ENCODE measurements at places on chromosomes 13 and 19.

- no peak for DNase-seq
These were observed 4.4 kb downstream of the ZNF793 start for GRCh38 chr19:37511186-37511585.

GRCh38 chr19:51044327-51044726 is 9.5 kb upstream of the KLK12 start:
- no peak for DNase-seq

GRCh38 chr19:7515645-7516151 is at the start of gene ZNF358:
Gene ZNF358, plus strand, starts transcription at chr19:7516103. Its CDS starts 3,140 bp downstream, at chr19:7519243.
- peak; percentile 8 for DNase-seq

GRCh38 chr19:35559281-35559659 is 4.2 kb downstream of the ATP4A start:
- DNase-seq, result no peak

DNA sequence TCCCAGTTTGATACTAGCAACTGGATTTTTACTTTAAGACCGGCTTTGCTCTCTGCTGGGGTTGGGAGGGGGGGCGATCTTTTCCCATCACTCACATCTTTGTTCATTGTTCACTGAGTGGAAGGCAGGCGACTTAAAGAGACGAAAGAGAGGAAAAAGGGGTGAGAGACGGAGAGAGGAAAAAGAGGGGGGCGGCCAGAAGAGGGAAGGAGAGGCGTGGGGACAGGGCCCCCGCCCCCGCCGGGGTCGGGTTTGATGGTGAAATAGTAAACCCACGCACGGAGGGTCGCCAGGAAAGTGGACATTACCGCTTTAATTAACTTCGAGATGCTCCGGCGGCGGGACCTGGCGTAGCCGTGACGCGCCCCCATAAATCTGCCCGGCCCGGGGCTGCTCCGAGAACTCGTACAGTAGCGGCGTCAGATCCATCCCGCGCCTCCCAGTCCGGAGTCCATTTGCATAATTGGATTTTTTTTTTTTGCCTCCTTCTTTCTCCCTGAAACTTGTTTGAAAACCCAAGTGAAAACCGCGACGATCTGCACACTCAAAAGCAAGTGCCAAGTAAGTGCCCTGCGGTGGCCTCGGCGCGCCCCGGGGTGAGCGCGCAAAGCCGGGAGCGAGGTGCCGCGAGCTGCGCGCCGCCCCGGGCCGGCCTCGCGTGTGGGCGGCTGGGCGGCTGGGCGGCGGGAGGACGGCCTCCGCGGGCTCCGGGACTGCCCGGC is 143.9 kb upstream of the ZNF536 start:
- DNase-seq, result no peak

DNA sequence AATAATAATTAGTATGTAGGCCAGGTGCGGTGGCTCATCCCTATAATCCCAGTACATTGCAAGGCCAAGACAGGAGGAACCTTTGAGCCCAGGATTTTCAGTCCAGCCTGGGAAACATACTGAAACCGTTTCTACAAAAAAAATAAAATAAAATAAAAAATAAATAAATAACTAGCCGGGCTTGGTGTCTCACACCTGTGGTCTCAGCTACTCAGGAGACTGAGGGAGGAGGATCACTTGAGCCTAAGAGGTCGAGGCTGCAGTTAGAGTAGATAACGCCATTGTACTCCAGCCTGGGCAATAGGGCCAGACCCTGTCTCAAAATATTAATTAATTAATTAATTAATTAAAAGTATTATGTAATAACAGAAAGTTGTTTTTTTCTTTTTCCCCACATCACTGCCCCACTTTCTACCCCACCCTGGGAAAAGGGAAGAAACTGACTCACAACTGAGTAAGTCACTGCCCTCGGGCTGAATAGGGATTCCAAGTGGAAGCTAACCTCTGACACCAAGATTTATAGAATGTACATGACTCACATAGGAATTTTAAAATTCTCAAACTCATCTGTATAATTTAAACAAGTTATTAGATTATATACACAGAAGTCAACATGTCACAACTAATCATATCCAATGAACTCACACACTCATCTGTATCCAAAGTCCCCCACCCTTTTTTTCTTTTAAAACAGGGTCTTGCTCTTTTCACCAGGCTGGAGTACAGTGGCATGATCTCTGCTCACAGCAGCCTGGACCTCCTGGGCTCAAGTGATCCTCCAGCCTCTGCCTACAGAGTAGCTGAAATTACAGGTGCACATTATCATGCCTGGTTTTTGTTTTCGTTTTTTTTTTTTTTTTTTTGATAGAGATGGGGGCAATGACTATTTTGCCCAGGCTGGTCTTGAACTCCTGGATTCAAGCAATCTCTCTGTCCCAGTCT is 12.5 kb downstream of the ZNF611 start:
- DNase-seq, result no peak

DNA sequence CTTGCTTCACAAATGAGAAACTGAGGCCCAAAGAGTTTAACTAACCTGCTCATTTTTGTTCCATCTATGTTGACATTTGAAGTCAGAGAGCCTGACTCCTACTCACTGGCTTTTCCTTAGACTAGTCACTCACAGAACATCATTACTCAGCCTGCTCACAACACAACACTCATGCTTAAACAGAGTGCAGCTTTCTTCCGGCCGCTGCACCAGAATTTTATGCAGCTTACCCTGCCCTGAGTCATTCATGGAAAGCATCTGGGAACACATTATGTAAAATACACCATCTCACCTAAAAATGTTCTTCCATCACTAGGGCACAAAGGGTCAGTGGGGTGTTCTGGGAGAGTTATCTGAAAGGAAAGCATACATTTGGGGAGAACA is 303.4 kb downstream of the SPRY2 start:
- DNase-seq, result no peak

DNA sequence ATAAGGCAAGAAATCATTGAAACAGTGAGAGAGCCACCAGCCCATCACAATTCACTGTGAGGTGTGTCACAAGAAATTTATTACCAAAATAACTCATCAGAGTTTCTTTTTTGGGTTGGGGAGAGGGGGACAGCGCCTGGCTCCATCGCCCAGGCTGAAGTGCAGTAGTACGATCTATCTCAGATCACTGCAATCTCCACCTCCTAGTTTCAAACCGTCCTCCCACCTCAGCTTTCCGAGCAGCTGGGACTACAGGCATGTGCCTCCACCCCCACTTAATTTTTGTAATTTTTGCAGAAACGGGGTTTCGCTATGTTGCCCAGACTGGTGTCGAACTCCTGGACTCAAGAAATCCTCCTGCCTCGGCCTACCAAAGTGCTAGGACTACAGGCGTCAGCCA is 3.6 kb downstream of the IFNL1 start:
- DNase-seq, result no peak

DNA sequence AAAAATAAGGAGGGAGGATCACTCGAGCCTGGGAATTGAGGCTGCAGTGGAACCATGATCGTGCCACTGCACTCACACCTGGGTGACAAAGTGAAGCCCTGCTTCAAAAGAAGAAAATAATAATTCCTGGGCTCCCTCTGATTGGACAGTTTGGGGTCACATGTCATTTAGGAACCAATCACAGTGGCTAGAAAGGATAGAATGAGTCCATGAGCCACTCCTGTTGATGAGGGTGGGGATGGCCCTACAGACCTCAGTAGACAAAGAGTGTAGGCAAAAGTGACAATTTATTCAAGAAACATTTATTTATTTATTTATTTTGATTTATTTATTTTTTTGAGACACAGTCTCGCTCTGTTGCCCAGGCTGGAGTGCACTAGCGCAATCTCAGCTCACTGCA is 26.8 kb upstream of the ADGRE5 start:
- DNase-seq, result no peak

- DNase-seq, result peak; percentile 54
These were observed 2.7 kb upstream of the SNAPC2 start for GRCh38 chr19:7917267-7918061.

DNA sequence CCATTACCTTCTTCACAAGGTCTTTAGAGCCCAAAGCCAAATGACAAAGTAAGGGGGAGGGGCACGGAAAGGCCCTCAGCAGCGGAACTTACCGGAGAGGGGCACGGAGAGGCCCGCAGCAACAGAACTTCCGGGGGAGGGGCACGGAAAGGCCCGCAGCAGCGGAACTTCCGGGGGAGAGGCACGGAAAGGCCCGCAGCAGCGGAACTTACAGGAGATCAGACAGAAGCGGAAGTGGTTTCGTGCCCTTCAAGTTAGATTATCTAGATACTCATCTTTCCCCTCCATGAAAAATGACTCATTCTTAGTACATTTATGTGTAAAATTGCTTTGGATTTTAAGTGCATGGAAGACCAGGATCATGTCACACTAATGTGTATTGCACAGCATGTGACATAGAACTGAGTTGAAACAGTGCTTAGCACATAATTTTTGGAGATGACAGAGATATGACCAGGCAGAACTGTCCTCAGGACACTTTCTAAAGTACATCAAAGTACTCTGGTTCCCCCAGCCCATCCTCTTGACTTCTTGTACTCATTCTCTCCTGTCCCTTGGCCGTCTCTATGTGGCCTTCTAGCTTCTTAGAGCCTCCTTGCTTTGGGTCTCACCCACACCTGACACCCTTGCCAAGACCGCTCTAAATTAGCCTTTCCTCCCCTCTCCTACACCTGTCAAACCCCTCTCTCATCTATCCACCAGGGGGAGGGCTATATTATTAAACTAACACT is 25.7 kb upstream of the TPTE2 start:
- peak; percentile 77 for DNase-seq

GRCh38 chr19:29966588-29967249 is 24.7 kb downstream of the URI1 start:
- peak; percentile 14 for DNase-seq

GRCh38 chr19:20351244-20351643 is 184.2 kb downstream of the ZNF486 start:
- no peak for DNase-seq

- no peak for DNase-seq
These were observed 81.8 kb upstream of the CLDN10 start for GRCh38 chr13:95470574-95471366.

DNA sequence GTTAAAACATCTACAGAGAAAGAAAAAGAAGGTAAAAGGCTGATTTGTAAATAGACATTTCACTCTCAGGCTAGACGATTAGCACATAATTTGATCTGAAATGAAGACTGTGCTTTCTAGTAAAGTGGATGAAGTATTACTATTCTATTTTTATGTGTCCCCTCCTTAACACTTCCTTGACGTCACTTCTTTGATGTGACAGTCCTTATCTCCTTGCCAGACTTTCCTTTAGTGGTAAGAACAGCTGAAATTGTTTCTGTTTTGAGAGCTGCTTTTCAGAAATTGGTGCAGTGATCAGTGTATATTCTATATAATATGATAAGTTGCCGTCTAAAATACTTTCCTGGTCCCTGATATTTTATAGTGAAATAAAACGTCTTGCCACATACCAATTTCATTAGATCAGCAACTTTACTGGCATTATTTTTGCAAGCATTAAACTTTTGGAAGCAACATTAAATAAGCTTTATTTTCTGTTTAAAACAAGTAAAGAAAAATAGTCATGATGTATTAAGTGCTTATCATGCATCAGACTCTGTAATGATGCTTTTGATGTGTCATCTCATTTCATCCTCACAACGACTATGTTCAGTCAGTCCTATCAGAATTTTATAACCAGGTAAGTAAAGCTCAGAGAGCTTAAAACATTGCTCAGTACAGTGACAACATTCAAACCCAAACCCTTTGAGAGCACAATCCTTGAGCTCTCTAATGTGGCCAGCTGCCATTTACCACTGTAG is 210.3 kb upstream of the PCDH9 start:
- DNase-seq, result no peak

DNA sequence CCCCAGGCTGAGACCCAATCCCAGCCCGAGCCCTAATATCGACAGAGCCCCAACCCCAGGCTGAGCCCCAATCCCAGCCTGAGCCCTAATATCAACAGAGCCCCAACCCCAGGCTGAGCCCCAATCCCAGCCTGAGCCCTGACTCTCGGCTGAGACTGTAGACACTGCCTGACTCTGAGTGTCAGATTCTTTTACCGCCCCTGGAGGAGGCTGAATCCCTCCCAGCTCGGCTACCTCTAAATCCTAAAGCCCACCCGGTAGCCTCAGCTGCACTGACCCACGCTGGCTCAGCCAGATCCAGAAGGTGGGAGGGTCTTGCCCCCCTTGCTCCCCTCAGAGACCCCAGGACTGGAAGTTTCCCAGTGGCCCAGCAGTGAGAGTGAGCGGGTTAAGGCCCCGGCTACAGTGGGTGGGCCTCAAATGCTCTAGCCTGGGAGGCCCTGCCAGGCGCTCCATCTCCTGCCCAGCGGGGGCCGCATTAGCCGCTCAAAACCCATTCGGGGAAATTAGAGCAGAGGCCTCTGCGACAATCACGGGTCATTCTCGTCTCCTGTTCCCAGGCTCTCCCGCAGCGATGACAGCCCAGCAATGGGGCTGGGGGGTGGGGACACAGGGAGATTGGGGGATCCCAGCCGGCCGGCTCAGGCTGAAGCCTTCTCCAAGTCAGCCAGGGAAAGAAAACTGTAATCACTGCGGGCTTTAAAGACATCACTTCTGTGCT is 43.8 kb downstream of the ZNRF4 start:
- no peak for DNase-seq

DNA sequence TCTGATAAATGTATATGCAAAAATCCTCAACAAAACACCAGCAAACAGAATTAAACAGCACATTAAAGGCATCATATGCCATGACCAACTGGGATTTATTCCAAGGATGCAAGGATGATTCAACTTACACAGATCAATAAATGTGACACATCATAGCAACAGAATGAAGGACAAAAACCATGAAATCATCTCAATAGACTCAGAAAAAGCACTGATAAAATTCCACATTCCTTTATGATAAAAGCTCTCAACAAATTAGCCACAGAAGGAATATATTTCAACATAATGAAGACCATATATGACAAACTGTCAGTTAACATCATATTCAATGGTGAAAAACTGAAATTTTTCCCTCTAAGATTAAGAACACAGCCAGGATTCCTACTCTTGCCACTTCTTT is 691.6 kb downstream of the DIAPH3 start:
- no peak for DNase-seq

- peak; percentile 78 for DNase-seq
These were observed 73.0 kb downstream of the MAP4K1 start for GRCh38 chr19:38544569-38545315.

- DNase-seq, result no peak
These were observed 168.5 kb downstream of the LMO7 start for GRCh38 chr13:75804605-75805004.

DNA sequence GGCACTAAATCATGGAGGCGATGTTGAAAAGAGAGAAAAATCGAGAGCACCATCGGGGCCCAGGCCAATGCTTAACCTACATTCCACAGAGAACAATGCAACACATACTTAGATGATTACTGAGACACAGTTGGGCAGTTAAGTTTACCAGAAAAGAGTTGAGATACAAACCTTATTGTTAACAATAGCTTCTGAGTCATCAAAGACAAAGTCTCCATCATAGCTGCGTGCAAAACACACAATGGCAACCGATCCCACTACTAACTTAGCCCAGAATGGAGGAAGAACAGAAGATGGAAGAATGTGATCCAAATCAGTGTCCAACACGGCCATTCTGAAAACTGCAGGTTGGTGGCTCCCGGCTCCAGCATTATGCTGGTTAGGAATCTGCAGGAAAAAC is 6.2 kb downstream of the TMTC4 start:
- DNase-seq, result no peak

DNA sequence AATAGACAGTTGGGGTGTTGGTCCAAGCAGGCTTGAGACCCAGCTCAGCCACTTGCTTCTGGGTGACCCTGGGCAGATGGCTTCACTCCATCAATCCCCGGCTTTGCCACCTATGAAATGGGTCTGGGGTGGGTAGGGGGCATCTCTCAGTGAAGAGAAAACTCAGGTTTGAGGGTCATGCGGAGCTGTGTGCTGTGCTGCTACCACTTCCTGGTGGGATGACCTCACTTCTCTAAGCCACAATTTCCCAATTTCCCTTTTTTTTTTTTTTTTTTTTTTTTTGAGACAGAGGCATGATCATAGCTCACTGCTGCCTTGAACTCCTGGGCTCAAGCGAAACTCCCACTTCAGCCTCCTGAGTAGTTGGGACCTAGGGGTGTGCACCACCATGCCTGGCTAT is 4.6 kb upstream of the PLAUR start:
- DNase-seq, result no peak

Data from CD4-positive, alpha-beta T cell treated with Interleukin-2 at 100 ng/mL for 4 hours (primary cell).